Activated B cell treated with CpG ODN at 0.5 μM for 24 hours (primary cell): ENCODE measurements at places on chromosomes 4 and X. TPM values are rescaled to one million over a fixed set of nuclear protein-coding genes. Genes with fewer than 3 reads are reported as not detected.

Gene ASB12
- 0.18 TPM in 1 of 2 replicates, not detected in the other for total RNA-seq

Gene FBXW7
- total RNA-seq = 96.5 and 102 TPM in 2 replicates

Gene IQCM
- total RNA-seq = not detected in 2 replicates

Gene STOX2
- not detected in 2 replicates for total RNA-seq

Gene MID2
- 2.1 and 3.3 TPM in 2 replicates for total RNA-seq

Gene RIPPLY1
- not detected in 2 replicates for total RNA-seq

Gene BDH2
- total RNA-seq = 5.1 and 6.5 TPM in 2 replicates

Gene FGF5
- not detected in 2 replicates for total RNA-seq

Gene TCEAL2
- total RNA-seq = not detected in 2 replicates

Gene TBC1D8B
- 6.5 and 8.4 TPM in 2 replicates for total RNA-seq

Gene FAM9B
- not detected in 2 replicates for total RNA-seq

DNA sequence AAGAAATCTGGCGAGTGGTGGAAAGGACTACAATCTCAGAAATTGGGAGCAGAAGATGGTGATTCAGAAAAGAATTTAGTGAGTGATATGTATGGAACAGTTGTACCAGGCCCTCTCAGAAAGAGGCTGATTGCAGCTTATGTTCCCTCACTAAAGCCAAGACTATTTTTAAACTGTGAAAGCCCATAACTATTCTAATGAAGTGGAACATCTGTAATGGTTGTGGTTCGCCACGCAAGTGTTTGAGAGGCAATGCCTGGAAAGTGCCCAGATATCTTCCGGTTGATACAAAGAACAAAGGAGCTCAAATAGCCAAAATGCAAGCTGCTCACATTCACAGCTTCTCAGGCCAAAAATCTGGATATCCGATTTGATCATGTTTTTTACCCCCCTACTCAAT lies 1250.7 kb downstream of the RAPGEF2 start:
- DNase-seq = no peak

DNA sequence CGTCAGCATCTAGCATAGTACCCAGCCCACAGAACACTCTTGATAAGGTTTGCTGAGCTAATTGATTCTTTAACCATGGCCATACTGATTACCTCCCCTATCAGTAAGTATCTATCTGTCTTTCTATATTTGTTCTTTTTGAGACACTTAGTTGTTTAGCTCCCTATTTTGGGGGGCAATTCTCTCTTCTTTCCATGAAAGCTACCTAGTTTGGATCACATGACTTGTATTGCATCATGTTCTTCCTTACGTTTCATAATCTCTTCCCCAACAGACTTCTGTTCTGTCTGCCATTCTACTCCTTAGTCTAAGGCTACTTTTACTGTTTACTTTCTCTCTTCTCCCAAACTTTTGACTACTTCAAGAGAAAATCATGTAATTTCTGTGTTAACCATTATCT lies 39.0 kb downstream of the TBC1D19 start:
- DNase-seq = no peak

- DNase-seq = no peak
Measured at GRCh38 chr4:59127743-59128142, 2017.6 kb upstream of the IGFBP7 start.

DNA sequence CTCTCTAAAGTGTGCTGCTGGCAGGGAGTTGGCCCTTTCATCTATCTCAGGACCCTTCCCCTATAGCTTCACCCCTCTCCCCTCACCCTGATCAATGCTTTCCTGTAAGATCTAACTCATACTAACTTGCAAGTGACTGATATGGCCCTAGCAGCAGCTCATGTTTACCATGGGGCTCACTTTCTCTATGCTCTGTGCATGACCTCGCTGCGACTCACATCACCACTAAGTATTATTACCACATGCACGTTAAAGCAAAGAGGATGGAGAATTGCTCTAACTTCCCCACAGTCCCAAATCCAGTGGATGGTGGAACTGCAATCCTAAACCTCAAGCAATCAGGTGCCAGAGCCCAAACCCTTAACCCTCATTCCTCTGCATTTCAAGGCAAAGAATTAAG lies 626.6 kb downstream of the MID1IP1 start:
- no peak for DNase-seq

DNA sequence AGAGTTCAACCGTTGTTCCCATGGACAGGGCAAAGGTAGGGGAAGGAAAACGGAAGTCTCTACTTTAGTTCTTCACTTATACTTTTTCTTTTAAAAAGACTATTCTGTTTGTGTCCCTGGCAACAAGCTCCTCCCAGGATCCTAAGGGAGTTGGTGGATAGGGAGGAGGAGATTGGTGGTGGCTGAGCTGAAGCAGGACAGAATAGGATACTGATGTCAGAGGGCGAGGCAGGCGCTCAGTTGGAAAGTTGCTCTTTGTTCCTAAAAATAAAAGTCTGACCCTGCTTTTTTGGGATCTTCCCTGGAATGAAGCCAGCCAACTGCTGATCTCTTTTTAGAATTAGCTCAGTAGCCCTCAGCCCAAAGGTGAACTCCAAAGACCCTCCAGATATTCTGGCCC lies 104.7 kb downstream of the MGST2 start:
- DNase-seq = no peak

GRCh38 chr4:158122501-158122900 lies 50.3 kb downstream of the GASK1B start:
- no peak for DNase-seq

DNA sequence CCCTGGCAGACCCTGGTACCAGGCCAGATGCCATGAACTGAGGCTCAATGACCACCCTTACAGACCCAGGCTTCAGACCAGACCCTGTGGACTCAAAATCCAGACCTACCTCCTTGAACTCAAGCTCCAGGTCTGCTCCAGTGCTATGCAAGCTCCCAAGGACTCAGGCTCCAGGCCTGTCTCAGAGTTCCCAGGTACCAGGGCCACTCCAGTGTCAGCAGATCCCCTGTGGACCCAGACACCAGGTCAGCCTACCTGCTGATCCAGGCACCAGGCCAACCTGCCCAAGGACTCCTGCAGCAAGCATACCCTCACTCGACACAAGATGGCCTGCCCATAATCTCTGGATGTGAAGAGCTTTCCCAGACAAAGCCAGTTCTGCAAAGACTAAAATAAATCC lies 44.7 kb upstream of the MAGED4 start:
- DNase-seq = no peak

GRCh38 chrX:2829469-2830246 lies 928 bp downstream of the GYG2 start:
- DNase-seq = no peak

DNA sequence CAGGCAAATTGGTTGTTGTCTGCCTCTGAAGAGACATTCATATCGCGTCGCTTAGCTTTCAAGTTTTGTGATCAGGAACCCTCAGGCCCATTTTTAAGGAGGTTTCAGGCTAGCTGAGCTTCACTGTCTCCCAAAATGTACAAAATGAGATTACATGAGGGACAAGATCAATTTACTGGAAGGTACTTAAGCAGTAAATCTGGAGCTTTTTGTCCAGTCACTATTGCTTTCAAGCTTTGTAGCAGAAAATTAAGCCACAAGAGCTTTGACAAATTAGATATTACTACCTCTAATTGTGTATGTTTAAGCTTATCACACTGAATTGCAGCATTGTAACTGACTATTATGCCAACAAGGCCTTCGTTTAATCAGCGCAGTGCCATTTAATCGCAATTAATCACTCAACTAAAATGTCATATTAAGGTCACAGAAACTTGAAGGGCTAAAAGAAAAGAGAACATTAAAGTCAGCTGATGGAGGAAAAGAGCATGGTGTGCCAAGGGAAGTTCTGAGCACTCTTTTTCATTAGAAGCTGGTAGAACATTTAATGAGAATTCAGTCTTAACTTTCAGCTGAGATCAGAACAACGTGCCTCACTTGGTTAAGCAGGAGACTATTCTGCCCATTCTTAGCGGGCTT lies 353.0 kb downstream of the FBXO8 start:
- DNase-seq = no peak

- no peak for DNase-seq
Measured at GRCh38 chrX:65532016-65532415, 2.6 kb downstream of the LAS1L start.

DNA sequence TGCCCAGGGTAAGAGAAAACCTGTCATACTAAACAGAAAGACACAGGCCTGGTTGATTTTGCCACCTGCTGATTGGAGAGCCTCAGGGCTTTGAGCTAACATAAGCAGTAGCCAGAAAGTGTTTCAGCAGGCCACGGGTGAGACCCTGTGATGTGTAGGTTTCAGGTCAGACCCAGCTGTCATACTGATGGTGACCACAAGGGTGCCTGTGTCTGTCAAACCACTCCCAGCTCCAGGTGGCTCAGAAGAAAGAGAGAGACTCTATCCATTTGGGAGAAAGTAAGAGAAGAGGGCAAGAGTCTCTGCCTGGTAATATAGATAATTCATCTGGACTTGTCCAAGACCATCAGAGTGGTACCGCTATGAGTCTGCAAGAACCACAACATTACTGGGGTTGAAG lies 72.8 kb upstream of the NLRP2B start:
- no peak for DNase-seq

DNA sequence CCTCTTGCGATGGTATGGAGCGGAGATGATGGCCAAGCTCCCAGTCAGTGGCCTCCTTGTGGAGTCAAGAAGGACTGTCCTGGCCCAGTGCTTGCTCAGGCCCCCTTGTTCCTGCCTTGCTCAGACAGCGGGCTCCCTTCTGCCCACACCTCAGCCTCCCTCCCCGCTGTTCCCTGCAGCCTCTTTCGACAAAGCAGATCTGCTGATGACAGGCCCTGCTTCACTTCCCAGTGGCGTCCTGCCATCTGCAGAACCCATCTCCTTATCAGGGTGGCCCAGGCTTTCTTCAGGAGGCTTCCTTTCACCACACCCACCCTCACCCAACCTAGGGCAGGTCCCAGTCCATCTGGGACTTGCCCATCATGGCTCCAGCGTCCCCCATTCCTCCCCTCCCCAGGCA lies 80.0 kb downstream of the CLDN34 start:
- DNase-seq = no peak

GRCh38 chrX:100654261-100654660 lies 10.3 kb downstream of the SRPX2 start:
- DNase-seq = no peak

GRCh38 chrX:40938423-40938822 lies 146.8 kb upstream of the USP9X start:
- no peak for DNase-seq

GRCh38 chr4:24244663-24245490 lies 339.5 kb downstream of the DHX15 start:
- no peak for DNase-seq

GRCh38 chr4:65825116-65825753 lies 154.9 kb upstream of the EPHA5 start:
- no peak for DNase-seq

DNA sequence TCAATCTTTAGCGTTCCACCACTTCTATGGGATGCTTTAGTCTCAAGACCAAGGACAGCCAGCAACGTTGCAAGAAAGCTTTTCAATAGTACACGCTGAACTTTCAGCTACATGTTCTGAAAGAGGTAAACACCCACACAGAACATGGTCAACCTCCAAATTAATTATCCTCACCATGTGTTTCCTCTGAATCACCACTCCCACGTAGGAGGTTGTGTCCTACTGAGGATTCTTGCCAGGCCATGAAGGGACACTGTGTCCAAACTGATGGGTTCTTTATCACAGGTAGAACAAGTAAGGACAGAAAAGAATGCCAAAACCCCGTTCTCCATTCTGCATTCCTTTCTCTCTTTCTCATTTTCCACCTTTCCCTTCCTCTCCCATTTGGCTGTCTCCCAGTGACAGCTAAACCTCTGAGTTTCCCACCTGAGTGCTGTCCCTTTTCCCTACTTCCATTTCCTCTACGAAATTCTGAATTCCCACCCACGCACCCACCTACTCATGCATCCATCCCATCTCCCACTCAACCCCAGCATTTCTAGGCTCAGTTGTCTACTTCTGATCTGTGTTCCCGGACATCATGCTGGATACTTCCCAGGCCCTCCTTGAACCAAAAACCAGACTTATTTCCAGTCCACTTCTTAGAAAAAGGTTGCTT lies 29.0 kb upstream of the GPM6B start:
- no peak for DNase-seq

- DNase-seq = no peak
Measured at GRCh38 chr4:55524844-55525571, 21.7 kb downstream of the CLOCK start.

DNA sequence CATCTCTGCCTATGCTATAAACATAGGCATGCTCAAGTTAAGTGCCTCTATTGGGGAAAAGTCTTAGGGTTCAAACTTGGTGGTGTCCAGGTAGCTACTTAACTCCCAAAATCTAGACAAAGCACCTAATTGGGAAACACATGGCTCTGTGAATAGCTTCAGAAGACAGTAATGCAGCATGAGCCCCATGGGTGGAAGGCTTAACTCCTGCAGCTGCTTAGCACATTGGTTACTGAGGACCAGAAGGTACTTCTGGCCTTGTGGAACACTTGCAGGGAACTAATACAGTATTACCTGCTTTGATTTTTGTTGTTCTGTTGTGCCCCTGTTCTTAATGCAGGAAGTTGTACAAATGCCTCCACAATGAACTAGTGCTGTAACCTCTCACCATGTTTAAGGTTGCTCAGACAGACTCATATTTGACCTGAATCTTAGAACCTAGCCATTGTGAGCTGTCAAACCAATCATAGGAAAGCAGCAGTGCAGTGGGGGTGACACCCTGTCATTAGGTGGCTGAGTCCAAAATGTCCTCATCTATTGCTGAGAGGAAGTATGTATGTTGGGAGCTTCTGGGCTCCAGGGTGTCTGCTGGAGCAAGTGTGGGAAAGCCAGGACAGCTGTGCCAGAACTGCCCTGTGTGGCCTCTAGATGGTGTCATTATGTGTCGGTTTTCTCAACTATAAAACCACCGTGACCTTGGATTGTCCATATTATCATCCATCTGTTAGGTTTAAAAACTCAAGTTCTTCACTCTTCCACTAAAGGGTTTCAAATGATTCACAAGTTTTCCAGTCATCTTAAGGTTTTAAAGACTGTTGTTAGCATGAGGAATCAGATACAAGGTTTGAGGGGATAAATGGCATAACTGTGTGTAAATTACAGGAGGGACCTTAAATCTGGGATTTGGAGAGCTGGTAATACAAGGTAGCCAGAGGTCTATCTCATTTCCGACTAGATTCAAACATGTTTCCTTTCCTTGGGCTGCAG lies 69.9 kb upstream of the WDR1 start:
- no peak for DNase-seq

DNA sequence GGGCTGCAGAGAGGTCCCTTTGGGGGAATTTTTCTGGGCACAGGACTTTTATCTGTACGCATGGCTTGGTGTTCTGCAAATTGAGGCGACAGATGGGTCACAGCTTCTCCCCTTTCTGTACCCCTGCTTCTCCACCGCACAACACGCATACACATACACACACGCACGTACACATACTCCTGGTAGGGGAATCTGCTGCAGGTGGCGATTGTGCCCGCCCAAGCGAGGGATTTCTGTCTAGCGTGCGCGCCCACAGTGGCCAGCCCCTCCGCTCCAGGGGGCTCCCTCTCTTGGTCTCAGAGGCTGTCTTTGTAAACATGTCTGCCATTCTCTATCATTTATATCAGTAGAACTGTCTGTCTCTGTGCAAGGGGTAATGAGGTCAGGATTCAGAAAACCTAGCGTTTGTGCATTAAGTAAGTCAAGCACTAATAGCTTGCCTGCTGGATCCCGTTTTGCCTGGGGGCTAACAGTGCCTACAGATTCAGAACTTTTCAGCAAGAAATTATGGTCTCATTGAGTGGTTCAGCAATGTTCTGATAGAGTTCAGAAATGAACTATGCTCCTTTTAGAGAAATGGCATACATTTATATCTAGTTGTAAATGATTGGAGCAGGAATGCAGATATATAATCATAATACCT lies 2.2 kb downstream of the GRID2 start:
- DNase-seq = no peak
